ENCODE measurements at places on chromosomes 4 and X.

DNA sequence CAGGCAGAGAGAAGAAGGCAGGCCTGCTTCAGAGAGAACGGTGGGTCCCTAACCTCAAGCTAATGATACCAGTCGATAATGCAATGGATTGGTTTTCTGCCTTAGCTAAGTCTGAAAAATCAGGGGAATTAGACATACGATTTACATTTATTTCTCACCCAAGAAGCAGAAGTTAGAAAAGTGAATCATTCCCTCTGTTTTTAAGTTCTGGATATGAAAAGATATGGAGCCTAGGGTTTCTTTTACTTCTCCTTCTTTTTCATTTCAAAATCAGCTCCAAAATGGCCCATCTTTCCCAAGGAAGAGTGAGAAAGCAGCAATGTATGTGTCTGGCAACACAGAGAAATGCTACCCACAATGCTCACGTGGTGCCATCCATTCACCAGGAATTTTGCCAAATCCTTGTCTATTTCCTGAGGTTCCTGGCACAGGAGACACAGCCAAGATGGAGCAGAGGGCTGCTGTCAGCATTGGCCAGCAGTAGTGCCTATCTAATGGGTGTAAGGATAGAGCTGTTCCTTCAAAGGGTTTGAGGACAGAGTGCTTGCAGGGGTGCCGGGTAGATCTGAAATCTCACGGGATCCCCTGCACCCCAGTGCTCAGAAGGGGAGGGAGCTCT, 231.5 kb downstream of the MAML3 start:
- no peak for DNase-seq

DNA sequence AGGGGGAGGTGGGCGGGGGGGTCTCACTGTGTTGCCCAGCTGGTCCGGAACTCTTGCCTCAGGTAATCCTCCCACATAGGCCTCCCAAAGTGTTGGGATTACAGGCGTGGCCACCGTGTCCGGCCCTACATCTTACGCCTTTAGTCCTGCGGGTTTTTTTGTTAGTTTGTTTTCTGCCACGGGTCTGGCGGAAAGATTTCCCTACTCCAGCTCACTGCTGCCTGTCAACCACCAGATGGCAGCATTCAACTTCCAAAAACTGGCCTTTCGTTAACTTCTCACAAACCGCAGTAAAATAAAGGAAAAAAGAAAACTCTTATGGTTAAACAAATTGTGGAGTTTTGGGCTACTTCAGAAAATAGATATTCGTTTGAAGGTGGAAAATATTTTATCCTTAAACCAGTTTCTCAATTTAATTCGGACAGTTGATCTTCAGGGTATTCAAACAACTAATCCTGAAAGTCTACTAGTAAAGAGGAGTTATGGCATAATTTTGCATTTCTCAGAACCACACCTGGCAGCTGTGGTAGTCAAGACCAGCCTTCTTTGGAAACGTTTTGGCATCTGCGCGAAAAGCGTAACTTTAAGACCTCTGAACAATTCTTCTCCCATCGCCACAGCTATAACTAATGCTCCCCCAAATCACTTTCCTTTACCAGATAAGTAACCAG, 41.1 kb downstream of the LUZP4 start:
- DNase-seq, result peak; percentile 58

GRCh38 chr4:55791666-55792065, 27.9 kb upstream of the EXOC1L start:
- no peak for DNase-seq

GRCh38 chrX:119686087-119686691, 6.8 kb downstream of the SEPTIN6 start:
- no peak for DNase-seq

DNA sequence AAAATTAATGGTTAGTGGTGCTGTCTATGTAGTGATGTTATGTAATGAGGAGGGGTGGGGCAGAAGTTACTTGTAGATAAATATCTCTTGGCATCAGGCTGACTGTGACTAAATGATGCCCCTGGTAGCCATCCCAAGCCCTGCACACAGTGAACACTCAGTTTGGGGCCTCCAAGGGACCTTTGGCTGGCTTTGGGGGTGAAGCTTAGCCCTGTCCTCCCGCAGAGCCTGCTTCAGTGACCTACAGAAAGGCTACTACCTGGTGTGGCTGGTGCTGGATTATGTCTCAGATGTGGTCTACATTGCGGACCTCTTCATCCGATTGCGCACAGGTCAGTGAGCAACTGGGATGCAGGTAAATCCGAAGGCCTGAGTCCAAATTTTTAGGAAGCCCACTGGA, 7.8 kb downstream of the CNGA2 start:
- DNase-seq, result no peak

DNA sequence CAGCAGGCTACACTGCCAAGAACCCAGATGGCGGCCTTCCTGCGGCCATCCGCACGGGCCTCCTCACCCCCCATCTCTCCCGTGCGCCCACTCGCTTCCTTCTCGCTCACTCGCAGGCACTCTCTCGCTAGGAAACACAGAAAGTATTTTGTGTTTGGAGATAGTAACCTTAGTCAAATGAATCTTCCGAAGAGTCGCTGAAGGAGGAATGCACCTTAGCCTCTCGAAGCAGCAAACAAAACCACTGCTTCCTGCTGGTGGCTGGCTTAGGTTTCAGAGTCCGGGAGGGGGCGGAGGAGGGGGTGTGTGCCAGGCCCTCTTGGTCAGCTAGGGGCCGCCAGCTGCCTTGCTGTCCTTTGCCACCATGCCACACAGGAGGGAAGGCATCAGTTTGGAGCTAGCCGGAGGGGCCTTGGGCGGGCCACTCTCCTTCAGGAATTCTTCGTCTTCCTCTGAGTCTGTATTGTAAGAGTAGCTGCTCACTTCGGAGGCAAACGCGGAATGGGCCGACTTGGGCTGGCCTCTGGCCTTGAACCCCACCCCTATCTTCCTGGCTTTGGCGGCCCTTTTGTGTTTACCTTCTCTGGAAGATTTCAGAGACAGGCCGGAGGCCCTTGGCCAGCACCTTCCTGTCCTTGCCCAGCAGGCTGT, 73.2 kb upstream of the UCP1 start:
- no peak for DNase-seq

- no peak for DNase-seq
These were observed 53.3 kb downstream of the CAMK2D start for GRCh38 chr4:113708250-113708649.

- DNase-seq, result peak; percentile 84
These were observed 10.4 kb downstream of the ACOT9 start for GRCh38 chrX:23732704-23733103.

All from activated CD4-positive, alpha-beta T cell treated with anti-CD3 and anti-CD28 coated beads, Interleukin-10, Interleukin-2, amounts not matched to agents 100 ng/mL and 50 ng/mL, durations not matched to agents 16 hours and 8 hours (primary cell).